Cardiac septum (tissue), 1 donor: ENCODE measurements at places on chromosomes 5 and 9. TPM values are rescaled to one million over a fixed set of nuclear protein-coding genes. Genes with fewer than 3 reads are reported as not detected.

DNA sequence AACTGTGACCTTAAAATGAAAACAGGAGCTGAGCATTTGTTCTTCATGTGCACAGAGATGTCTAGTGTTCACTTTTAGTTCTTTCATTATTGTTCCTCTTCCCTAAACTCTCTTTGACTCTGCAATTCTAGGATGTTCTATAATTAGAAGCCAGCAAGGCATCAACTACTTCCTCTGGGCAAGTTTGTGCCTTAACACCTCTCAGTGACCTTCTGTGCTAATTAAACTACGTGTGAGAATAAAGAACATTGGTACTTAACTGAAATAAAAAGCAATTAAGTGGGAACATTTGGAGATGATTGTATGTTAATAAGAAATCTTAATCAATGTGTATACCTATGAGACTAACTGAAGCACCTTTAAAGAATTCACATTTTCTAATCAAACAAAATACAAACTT is 242.8 kb downstream of the RASEF start:
- no peak for DNase-seq

Gene NUTM2G
- total RNA-seq: not detected

DNA sequence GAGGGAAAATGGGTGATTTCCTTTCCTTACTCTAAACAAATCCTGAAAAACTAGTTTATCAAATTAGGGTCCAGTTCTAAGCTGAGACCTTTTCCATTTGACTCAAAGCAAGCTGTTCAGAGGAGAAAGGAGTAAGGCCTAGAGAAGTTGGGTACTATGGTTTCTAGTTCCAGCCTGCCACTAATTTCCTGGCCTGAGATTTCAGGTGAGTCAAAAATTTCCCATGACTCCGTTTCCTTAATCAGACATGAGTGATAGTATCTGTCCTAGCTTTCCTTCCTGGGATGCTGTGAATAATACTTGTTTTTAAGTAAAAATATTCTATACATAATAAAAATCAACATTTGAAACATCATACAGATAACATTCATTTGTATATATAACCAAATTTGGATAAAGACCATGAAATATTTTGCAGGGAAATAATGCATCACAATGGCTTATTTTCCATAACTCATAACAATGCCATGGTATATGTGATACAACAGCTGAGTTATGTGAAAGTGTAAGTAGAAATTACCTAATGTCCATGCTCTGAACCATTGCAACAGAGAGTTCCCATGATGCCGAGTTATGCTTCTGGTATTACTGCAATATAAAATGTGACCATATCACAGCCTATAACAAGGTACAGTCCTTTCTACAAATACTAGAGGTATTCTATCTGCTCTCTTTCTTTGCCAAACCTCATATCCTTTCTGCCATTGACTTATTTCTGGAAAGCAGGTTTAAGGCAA is 142.7 kb downstream of the MLLT3 start:
- DNase-seq: no peak

DNA sequence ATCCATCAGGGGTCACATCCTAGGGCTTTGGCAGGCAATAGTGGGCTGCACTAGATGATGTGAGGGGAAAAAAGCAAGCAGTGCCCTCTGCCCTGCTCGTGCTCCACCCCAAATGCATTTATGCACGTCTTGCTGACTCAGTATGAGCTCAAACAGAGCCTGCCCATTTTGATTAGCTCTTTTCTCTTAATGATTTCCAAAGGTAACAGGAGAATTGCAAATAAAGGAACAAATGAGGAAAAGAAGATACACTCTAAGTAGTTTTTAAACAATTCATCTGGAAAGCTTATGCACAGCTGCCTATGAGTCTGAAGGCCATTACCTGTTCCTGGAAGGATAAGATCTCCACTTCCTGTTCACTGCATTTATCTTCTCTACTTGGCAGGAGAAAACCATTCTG is 364.2 kb downstream of the TMEM232 start:
- DNase-seq: no peak

Gene MAP3K1
- total RNA-seq: 6.8 TPM

Gene SPARC
- total RNA-seq: 539 TPM

- no peak for DNase-seq
Observed at GRCh38 chr5:88488130-88488529, 219.5 kb upstream of the TMEM161B start.

Gene ROPN1L
- 0.43 TPM for total RNA-seq

Gene SH3GLB2
- 40.6 TPM for total RNA-seq

Gene PPP2R2B
- 7.9 TPM for total RNA-seq

GRCh38 chr9:5095795-5096194 is 89.6 kb downstream of the INSL6 start:
- no peak for DNase-seq

- no peak for DNase-seq
Observed at GRCh38 chr5:130333089-130333488, 428.8 kb downstream of the CHSY3 start.

- DNase-seq: no peak
Observed at GRCh38 chr9:23492126-23493002, 333.7 kb downstream of the ELAVL2 start.

GRCh38 chr9:86600977-86601376 is 246.8 kb upstream of the TUT7 start:
- DNase-seq: no peak

DNA sequence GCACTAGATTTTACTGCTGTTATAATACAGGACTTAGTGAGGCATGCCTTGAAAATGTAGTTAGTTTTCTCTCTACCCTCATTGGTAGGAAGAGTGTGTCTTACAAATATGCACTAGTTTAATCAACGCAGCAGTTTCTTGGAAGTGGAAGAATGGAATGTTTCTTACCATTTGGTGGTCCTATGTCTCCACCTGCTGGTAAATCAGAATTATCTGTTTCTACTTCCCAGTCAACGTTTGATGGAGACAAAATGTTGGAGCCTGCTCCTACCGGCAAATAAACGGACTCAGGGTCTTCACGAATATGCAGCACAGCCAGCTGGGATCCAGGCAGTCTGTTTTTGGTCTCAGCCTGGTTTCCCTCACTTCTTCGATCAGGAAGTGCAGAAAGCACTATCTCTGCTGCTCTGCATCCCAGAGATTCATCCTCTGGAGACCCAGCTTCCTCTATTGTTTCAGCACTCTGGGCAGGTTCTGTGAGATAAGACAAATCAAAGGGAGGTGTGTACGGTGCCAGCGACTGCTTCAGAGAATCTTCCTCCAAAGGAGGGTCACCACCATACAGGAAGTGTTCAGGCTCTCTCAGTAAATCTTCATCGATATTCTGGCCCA is 59.5 kb upstream of the PCA3 start:
- no peak for DNase-seq
